Left lung (tissue), 14 donors: ENCODE measurements at places on chromosomes 6 and 20. TPM values are rescaled to one million over a fixed set of nuclear protein-coding genes. Genes with fewer than 3 reads are reported as not detected.

The HFE gene
- 13.5 TPM for polyA plus RNA-seq

The ISM1 gene
- polyA plus RNA-seq, result 15.8 TPM

The SLC22A2 gene
- polyA plus RNA-seq, result 0.04 TPM

The NHSL1 gene
- 90.2 TPM for polyA plus RNA-seq

The KHDC3L gene
- polyA plus RNA-seq, result 0.18 TPM

The PSMA7 gene
- 167 TPM for polyA plus RNA-seq

The TMEM244 gene
- polyA plus RNA-seq, result not detected

The CLIC5 gene
- polyA plus RNA-seq, result 8.8 TPM

The ENPP1 gene
- polyA plus RNA-seq, result 2.5 TPM

The FKBP1C gene
- 3.4 TPM for polyA plus RNA-seq

The KPNA5 gene
- polyA plus RNA-seq, result 30.2 TPM

The PRL gene
- polyA plus RNA-seq, result not detected

The OLIG3 gene
- not detected for polyA plus RNA-seq

The PCK1 gene
- polyA plus RNA-seq, result 0.26 TPM

The PROKR2 gene
- not detected for polyA plus RNA-seq

The GMPR gene
- polyA plus RNA-seq, result 4.4 TPM

The PDE7B gene
- 3.7 TPM for polyA plus RNA-seq

The RUNX2 gene
- polyA plus RNA-seq, result 2.8 TPM

The DPPA5 gene
- polyA plus RNA-seq, result not detected

The AVP gene
- polyA plus RNA-seq, result not detected

The ATAT1 gene
- 71.7 TPM for polyA plus RNA-seq

The NRN1 gene
- 11.9 TPM for polyA plus RNA-seq

The ENPP4 gene
- polyA plus RNA-seq, result 11.1 TPM

The MLN gene
- not detected for polyA plus RNA-seq

The LPA gene
- polyA plus RNA-seq, result 0.17 TPM

The BTN3A1 gene
- 64.7 TPM for polyA plus RNA-seq

The TAGAP gene
- 1.5 TPM for polyA plus RNA-seq

The TSHZ2 gene
- polyA plus RNA-seq, result 17.2 TPM

The GPX5 gene
- 0.11 TPM for polyA plus RNA-seq

The ARMC12 gene
- 0.63 TPM for polyA plus RNA-seq

The POLR3F gene
- 19.2 TPM for polyA plus RNA-seq

The ULBP3 gene
- polyA plus RNA-seq, result 8.9 TPM

The OR2B6 gene
- polyA plus RNA-seq, result not detected

The ENPP3 gene
- polyA plus RNA-seq, result 0.92 TPM

The SLC32A1 gene
- polyA plus RNA-seq, result not detected

The BPIFB1 gene
- polyA plus RNA-seq, result not detected

The KCNK16 gene
- 0.85 TPM for polyA plus RNA-seq

The ZC2HC1B gene
- not detected for polyA plus RNA-seq

The CYP39A1 gene
- polyA plus RNA-seq, result 8.2 TPM

The RAET1L gene
- 0.15 TPM for polyA plus RNA-seq

The RNF114 gene
- polyA plus RNA-seq, result 60.8 TPM

The RSPO3 gene
- 6.2 TPM for polyA plus RNA-seq

The MICB gene
- polyA plus RNA-seq, result 2.2 TPM

The SLC2A10 gene
- 23.9 TPM for polyA plus RNA-seq
